Effector memory CD4-positive, alpha-beta T cell (primary cell): ENCODE measurements at places on chromosomes 1 and 21.

DNA sequence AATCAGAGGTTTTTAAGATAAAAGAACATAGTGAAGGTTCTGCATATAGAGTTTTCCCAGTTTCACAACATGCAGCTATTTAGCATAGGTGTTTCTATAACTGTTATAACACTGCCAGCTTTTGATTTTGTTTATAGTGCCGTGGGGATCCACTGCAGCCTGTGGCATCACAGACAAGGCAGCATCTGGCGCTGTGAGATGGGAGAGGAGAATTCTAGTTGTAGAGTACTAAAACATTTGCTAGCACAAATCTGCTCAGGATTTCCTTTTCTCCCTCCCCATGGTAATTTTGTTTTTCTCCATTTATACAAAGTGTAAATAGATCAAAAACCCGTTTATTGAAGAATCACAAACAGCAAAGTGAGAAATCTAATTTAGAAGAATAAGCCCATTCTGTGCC lies 482.8 kb upstream of the NCAM2 start:
- DNase-seq = no peak

- no peak for DNase-seq
Observed at GRCh38 chr1:21546122-21546825, 37.1 kb downstream of the ALPL start.

DNA sequence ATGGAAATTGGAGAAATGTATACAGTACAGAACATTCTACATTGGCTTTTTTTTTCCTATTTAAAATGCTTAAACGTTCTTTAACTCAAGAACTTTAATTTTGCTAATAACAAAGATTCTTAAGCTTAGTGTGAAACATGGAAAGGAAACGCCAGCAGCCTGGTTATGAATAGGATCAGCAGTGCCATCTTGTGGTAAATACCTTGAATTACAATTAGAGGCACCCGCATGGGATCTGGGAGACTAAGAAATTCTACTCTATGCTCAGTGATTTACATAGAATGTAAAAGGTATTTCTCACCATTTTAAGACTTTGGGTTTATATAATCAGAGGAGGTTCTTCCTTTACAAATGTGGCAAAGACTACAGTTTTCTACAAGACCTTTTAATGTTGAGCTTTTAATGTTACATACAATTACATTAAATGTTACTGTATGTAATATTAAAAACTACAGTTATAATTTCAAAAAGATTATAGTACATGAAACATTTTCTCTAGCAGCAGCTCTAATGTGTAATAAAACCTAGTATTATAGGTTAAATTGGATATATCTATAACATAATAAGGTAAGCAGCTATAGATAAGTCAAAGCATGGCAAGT lies 32.1 kb upstream of the APOBEC4 start:
- no peak for DNase-seq

DNA sequence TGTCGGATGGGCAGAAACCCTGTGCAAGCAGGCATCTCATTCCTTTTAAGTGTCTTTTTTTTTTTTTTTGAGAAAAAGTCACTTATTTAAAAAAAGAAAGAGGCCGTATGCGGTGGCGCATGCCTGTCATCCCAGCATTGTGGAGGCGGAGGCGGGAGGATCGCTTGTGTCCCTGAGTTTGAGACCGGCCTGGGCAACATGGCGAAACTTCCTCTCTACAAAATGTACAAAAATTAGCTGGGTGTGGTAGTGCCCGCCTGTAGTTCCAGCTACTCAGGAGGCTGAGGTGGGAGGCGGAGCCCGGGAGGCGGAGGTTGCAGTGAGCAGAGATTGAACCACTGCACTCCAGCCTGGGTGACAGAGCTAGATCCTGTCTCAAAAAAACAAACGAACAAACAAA lies 1.7 kb downstream of the GPR137B start:
- DNase-seq = no peak

DNA sequence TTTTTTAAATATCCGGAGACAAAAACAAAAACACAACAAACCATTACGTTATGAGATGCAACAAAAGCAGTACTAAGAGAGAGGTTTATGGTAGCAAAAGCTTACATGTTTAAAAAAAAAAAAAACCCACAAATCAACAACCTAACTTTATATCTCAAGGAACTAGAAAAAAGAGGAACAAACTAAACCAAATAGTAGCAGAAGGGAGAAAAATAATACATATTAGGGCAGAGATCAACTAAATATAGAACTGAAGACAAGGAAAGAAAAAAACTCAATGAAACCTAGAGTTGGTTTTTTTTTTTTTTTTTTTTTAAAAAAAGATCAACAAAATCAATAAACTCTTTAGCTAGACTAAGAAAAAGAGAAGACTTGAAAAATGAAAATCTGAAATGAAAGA lies 34.9 kb downstream of the ZNF644 start:
- DNase-seq = no peak

GRCh38 chr21:45601551-45601950 lies 42.0 kb upstream of the PCBP3 start:
- DNase-seq = no peak

DNA sequence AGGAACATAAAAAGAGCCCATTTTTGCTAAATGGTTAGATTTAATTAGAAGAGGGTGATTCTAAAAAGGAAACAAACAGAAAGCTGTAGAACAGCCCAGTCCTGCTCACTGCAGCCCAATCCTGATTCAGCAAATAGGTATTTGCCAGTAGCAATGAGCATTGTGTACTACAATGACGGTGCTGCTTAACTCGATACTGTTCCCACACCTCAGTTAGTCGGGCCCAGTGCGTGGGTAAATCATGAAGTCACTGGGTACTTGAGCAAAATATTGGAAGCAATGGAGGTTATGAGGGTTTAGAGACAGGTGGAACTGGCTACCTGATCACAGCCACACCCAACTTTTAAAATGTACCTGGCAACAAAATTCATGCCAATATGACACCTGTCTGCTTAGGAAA lies 101.5 kb upstream of the ADGRL2 start:
- DNase-seq = no peak

GRCh38 chr21:34072145-34073031 lies 990 bp upstream of the MRPS6 start:
- no peak for DNase-seq

DNA sequence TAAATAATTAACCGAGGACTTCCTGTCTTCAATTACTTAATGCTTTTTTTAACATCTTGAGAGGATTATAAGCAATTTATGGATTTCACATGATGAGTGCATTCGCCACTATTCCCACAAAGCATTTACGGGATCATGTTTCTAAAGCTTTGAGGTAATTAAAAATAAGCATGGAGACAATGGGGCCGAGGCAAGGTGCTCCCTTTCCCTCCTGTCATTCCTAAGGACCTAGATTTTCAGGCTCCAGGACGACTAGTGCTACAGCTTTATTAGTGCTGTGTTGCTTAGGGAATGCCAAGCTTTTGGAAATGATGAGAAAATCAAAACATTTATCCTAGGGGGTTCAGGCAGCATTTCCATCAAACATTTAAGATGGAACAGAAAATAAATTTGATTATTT lies 209.2 kb downstream of the KCTD3 start:
- no peak for DNase-seq

DNA sequence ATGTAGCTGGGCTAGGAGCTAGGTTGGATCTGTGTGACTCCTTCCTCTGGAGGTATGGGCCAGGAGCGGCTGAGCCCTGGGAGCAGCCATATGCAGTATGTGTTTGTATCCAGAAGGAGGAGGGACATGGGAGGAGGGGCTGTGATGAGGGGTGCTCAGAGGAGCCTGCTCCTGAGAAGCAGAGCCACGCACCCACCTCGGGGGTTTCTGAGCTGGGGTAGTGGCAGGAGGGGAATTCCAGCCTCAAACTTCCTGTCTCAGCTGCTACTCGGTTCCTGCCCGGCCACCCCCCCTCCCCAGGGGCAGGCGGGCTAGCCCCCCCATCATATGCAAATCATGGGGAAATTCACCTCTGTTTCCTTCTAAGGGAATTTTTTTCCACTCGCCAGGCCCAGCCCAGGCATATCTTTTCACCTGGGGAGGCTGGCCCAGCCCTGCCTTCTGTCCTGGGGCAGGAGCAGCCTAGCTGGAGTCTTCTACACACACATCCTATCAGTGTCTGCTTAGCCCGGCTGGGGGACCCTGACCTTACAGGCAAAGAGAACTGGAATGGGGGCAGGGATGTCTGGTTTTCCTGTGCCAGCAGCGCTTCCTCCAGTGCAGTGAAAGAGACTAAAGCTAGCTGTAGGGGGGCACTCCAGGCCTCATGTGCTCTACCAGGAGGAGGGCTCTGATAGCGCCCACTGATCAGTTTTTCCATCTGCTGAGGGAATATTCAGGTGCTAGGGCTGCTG lies 3.0 kb downstream of the ZC3H12A start:
- DNase-seq = peak; percentile 91

GRCh38 chr1:214435867-214436266 lies 115.5 kb downstream of the PTPN14 start:
- DNase-seq = no peak

DNA sequence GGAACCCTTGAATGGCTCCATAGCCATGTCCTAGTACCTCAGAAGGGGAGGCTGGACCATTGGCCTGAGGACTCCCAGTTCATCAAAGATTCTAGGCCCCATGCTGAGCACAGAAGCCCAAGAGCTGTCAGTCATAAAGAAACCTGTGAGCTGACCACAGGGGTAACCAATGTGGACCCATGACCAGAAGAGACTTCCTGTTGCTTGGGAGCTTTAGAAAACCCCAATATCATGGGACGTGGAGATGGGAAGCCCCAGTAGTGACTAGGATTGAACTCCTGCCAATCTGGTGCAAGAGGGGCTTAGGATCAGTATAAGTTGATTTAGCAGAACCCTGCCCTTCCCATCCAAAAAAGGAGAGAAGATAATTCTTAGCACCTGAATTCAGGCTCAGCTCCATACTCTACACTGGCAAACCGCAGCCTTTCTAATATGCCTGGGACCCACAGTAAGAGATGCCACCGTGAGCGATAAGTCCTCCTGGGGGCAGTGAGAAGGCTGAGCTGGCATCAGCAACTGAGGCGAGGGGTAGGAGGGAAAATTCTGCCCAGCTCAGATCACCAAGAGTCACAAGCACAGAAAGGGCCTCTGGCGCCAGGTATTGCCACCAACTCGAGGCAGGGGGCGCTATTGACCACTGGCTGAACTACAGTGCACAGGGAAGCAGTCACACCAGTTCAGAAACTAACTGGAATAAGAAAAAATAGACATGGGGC lies 108.9 kb downstream of the CAPN8 start:
- DNase-seq = no peak

DNA sequence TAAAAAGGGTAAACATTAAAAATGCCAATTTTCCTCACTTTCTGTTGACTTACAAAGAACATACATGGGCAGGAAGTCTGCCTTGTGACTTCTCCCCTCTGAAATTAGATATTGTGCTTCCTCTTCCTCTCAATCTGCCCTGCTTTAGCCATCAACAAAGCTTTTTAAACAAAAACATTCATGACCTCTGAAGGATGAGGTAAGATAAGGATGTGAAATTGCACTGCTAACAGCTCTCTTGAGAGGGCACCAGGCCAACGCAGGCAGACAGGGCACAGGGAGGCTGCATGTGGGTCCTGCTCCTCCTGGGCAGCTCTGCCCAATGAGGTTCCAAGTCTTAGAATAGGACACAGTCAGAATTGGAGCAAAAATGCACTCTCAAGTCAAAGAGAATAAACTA lies 62.1 kb downstream of the DEGS1 start:
- no peak for DNase-seq

GRCh38 chr1:228988664-228989063 lies 253.4 kb downstream of the RHOU start:
- no peak for DNase-seq

DNA sequence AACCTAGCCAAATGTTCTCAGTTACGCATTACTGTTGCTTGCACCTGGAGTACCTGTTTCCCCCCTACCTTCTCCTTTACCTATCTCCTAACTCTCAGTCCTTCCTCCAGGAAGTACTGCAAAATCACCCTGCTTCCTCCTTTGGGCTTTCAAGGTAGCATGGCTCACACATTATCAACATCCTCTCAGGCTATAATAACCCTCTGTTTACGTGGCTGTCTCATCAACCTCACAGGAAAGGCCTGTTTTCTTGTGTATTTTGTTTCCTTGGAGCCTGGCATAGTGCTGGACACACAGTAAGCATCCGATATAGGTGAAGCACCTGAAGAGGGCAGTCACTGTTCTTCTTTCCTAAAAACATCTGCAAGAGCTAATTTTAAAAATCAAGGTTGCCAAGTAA lies 32.7 kb upstream of the ANGPTL7 start:
- DNase-seq = no peak

DNA sequence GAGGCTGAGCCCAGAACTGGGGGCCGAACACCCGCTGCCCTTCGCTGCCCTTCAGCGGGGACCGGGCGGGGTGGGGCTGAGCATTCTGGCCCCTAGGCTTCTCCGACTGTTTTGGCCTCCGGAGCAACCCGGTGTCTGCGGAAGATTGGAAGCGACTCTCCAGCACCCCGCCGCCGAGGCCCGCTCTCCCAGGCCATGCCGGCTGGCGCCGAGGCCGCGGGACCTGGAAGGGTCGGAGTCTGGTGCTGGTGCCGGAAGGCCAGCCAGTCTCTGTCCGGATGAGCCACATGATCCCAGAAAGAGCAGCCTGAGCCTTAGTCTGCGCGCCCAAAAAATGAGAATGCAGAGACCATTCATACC lies 272.0 kb downstream of the FOXD2 start:
- DNase-seq = no peak
